ENCODE measurements at places on chromosomes 12 and 14. TPM values are rescaled to one million over a fixed set of nuclear protein-coding genes. Genes with fewer than 3 reads are reported as not detected.

PPFIBP1 gene
- total RNA-seq: 10.6 TPM

MUCL1 gene
- not detected for total RNA-seq

LGR5 gene
- total RNA-seq: not detected

DCTN2 gene
- 88.2 TPM for total RNA-seq

CLBA1 gene
- total RNA-seq: 4.0 TPM

CCDC198 gene
- total RNA-seq: not detected

CACNA2D4 gene
- 4.1 TPM for total RNA-seq

NANOG gene
- total RNA-seq: not detected

SYT1 gene
- not detected for total RNA-seq

KRT77 gene
- total RNA-seq: not detected

PLD4 gene
- not detected for total RNA-seq

LRRC43 gene
- not detected for total RNA-seq

SLCO1B3 gene
- total RNA-seq: not detected

CDCA3 gene
- total RNA-seq: 53.1 TPM

ENDOU gene
- not detected for total RNA-seq

GPRC5D gene
- total RNA-seq: not detected

KRT3 gene
- total RNA-seq: not detected

AMN gene
- 0.71 TPM for total RNA-seq

LRRC10 gene
- total RNA-seq: not detected

SPIC gene
- not detected for total RNA-seq

C12orf54 gene
- total RNA-seq: not detected

SIRT4 gene
- total RNA-seq: 2.5 TPM

NTF3 gene
- total RNA-seq: not detected

KRT79 gene
- total RNA-seq: 0.44 TPM

SMARCD1 gene
- total RNA-seq: 76.6 TPM

TRAF3 gene
- total RNA-seq: 54.4 TPM

TMEM119 gene
- total RNA-seq: not detected

GOLGA3 gene
- total RNA-seq: 64.7 TPM

FAM186B gene
- not detected for total RNA-seq

ADAM21 gene
- total RNA-seq: 0.15 TPM

LHX5 gene
- total RNA-seq: not detected

GPR68 gene
- 7.2 TPM for total RNA-seq

FIGNL2 gene
- 0.57 TPM for total RNA-seq

CCER1 gene
- not detected for total RNA-seq

CBX5 gene
- 94.5 TPM for total RNA-seq

SLC6A13 gene
- 0.80 TPM for total RNA-seq

PGAM5 gene
- total RNA-seq: 104 TPM

ADCY6 gene
- total RNA-seq: 0.13 TPM

CRADD gene
- 10.1 TPM for total RNA-seq

TMEM63C gene
- total RNA-seq: 1.3 TPM

RND1 gene
- total RNA-seq: 2.9 TPM

WIF1 gene
- not detected for total RNA-seq

SPTB gene
- total RNA-seq: 0.19 TPM

TRIP11 gene
- total RNA-seq: 43.9 TPM
